ENCODE measurements at places on chromosomes 5 and 9. TPM values are rescaled to one million over a fixed set of nuclear protein-coding genes. Genes with fewer than 3 reads are reported as not detected.
A peak's percentile ranks its signal among the peaks of the same experiment; 100 is the strongest.

- H3K4me3 ChIP-seq, result no peak overlapping the region
- no peaks in the 10 kb centered on the region for H3K36me3 ChIP-seq
- H3K27me3 ChIP-seq, result no peaks in the 10 kb centered on the region
- H3K27ac ChIP-seq, result no peak overlapping the region
Measured at GRCh38 chr9:92507496-92507895, 25.2 kb upstream of the ASPN start.

DNA sequence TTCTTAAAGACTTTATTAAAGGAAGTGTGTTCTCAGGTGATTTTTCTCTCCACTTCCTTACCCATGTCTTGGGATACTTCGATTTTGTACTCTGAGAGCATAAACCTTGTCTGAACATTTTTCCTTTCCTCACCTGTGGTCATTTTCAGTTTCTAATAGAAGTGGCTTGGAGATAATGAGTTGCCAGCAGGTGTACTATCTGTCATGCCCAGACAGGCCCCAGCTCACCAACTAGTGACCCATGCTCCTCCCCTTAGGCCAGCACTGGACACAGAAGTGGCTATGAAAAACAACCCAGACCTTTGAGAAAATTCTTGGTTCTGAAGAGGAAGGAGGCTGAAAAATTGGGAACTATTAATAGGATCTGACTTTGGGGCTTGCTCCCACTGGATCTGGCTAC, 49.2 kb upstream of the SMIM32 start:
- H3K4me1 ChIP-seq, result no peaks in the 10 kb centered on the region
- H3K4me3 ChIP-seq, result no peak overlapping the region
- H3K27ac ChIP-seq, result no peak overlapping the region
- H3K36me3 ChIP-seq, result no peaks in the 10 kb centered on the region
- no peaks in the 10 kb centered on the region for H3K27me3 ChIP-seq

DNA sequence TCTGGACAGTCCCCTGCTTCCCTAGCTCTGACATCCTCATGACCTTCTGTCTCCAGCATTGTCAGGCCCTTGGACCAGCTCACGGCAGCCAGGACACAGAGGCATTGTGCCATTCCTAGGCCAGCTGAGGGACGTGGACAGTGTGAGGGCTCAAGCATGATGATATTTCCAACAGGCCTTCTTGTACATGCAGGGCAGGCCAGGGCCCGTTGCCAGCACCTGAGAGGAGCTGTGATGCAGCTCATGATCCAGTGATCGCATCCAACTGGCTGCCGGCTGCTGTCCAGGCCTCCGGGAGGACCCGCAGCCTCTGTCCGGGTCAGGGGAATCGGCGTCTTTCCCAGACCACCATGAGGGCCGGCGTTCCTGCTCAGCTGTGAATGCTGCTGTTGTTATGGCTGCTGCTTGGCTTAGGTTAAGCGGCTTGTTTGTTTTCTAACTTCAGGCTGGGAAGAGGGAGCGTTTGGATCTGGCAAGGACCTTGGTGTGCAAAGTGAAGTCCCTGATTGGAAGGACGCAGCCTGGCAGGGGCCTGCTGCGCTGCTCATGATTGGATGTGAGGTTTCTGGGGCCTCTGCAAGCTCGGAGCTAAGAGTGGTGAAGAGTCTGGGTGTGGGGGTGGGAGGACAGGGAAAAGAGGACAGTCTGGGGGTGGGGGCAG, 53.8 kb downstream of the PDZD2 start:
- no peak for DNase-seq
- H3K36me3 ChIP-seq, result no peaks in the 10 kb centered on the region
- no peak overlapping the region for H3K4me3 ChIP-seq

DNA sequence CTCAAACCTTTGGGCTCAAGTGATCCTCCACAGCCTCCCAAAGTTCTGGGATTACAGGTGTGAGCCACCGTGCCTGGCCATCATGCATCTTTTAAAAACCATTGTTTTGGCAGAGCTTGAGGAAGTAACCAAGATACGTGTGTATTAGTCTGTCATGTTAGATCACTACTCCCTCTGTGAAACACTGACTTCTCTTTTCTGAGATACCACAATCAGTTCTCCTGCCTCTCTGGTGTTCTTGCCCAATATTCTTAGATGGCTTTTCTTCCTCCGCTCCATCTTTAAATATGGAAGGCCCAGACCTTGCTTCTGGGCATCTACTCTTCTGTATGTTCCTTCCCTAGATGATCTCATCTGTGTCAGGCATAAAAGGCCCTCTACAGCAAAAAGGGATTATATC, 14.2 kb upstream of the CCNB1 start:
- no peaks in the 10 kb centered on the region for H3K27me3 ChIP-seq
- H3K36me3 ChIP-seq, result no peaks in the 10 kb centered on the region
- no peak for DNase-seq
- no peak overlapping the region for H3K27ac ChIP-seq
- no peaks in the 10 kb centered on the region for H3K4me1 ChIP-seq

DNA sequence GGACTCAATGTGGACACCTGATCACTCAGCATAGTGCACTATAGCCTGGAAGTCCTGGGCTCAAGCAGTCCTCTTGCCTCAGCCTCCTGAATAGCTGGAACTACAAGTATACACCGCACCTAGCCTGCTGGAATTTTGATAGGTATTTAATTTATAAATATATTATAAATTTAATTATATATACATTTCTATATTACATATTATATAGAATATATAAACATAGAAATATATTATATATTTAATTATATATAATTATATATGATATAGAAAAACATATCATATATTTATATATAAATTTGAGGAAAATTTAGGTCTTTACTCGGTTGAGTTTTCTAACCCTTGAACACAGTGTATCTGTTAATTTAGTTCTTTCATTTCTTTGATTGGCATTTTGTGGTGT, 15.2 kb upstream of the PSIP1 start:
- H3K27ac ChIP-seq, result no peak overlapping the region
- no peaks in the 10 kb centered on the region for H3K36me3 ChIP-seq
- DNase-seq, result no peak
- H3K4me1 ChIP-seq, result no peaks in the 10 kb centered on the region
- H3K27me3 ChIP-seq, result no peaks in the 10 kb centered on the region
- no peak overlapping the region for H3K4me3 ChIP-seq

DNA sequence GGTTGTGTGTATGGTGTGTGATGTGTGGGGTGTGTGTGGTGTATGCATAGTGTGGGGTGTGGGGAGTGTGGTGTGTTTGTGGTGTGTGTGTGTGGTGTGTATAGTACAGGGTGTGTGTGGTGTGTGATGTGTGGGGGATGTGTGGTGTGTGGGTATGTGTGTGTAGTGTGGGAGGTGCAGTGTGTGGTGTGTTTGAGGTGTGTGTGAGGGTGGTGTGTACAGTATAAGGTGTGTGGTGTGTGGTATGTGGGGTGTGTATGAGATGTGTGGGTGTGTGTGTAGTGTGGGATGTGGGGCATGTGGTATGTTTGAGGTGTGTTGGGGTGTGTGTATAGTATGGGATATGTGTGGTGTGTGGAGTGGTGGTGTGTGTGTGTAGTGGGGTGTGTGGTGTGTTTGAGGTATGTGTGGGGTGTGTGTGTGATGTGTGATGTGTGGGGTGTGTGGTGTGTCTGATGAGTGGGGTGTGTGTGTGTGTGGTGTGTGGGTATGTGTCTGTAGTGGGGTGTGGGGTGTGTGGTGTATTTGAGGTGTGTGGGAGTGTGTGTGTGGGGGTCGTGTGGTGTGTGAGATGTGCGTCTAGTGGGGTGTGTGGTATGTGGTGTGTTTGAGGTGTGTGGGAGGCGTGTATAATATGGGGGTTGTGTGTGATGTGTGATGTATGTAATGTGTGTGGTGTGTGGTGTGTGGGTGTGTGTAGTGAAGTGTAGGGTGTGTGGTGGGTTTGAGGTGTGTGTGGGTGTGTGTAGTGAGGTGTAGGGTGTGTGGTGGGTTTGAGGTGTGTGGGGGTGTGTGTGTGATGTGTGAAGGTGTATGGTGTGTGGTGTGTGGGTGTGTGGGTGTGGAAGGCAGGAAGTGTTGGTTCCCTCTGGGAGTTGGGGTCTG, 8.6 kb downstream of the ECSCR start:
- H3K4me3 ChIP-seq, result no peak overlapping the region
- peaks cover 59% of the 10 kb centered on the region for H3K4me1 ChIP-seq
- DNase-seq, result peak; percentile 66
- no peaks in the 10 kb centered on the region for H3K36me3 ChIP-seq

DNA sequence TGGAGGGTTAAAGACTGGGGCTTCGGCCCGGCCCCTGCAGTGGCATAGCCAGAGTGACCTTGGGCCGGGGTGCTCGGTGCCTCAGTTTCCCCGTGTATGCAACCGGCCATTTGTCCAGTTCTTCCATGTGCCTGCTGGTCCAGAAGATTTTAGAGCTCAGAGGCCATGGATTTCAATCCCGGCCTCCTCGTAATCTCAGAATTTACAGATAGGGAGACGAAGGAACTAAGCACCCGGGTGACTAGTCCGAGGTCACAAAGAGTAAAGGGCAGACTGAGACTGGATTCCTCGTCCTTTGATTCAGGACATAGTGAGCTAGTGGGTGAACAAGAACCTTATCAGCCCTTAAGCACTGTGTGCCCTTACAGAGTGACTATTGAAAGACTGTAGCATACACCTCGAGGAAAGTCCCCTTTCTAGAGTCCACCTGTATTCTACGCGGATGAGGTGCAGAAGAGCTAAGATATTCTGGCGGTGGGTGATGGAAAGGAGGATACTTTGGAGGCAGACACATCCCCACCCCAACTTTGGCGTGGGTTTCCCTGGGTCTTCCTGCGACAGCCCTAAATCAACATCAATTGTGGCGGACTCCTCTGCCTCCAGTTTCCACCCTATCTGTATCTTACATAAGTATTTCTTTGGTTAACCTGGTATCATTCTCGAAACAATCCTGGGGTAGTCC, 597 bp downstream of the SLC31A1 start:
- H3K4me3 ChIP-seq, result peak overlapping the region; percentile 96
- H3K4me1 ChIP-seq, result peaks cover 21% of the 10 kb centered on the region
- DNase-seq, result no peak
- H3K36me3 ChIP-seq, result no peaks in the 10 kb centered on the region

GRCh38 chr9:124793015-124793541, 16.1 kb downstream of the OLFML2A start:
- H3K4me1 ChIP-seq, result peaks cover 5% of the 10 kb centered on the region
- H3K36me3 ChIP-seq, result no peaks in the 10 kb centered on the region
- H3K27ac ChIP-seq, result no peak overlapping the region
- DNase-seq, result no peak

- H3K4me1 ChIP-seq, result no peaks in the 10 kb centered on the region
- H3K36me3 ChIP-seq, result no peaks in the 10 kb centered on the region
- H3K27ac ChIP-seq, result no peak overlapping the region
- H3K4me3 ChIP-seq, result no peak overlapping the region
- no peaks in the 10 kb centered on the region for H3K27me3 ChIP-seq
Measured at GRCh38 chr9:101232405-101232977, 152.3 kb downstream of the BAAT start.

DNA sequence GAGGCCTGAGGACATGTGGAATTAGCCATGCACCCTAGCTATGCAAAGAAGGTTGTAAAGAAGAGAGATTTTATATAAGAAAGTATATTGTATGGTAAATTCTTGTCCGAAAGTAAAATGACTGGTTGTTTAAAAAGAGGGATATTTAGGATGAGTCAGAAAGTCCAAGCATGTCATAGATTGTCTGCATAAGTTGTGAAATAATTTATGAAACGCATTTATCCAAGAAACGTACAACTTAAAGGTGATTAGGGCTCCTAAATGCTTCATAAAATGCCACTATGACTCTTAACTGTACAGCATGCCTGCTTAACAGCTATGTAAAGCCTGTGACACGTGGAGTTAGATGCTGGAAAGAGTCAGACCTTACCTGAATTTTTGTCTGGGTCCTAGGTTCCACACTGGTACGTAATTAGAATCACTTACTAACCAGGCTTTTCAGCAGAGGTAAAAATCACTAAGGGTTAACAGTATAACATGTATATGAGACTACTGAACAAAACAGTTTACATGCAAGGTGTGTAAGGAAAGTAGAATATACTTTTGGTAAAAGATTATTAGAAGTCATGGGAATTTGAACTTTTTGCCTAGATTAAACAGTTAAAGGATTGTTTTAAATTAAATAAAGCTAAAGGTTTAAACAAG, 37.0 kb upstream of the ARL15 start:
- no peaks in the 10 kb centered on the region for H3K27me3 ChIP-seq
- no peak for DNase-seq
- no peak overlapping the region for H3K4me3 ChIP-seq

GRCh38 chr9:134366223-134367031, 40.2 kb downstream of the RXRA start:
- peaks cover 24% of the 10 kb centered on the region for H3K4me1 ChIP-seq
- H3K27me3 ChIP-seq, result no peaks in the 10 kb centered on the region
- peak overlapping the region; percentile 34 for H3K27ac ChIP-seq
- no peak overlapping the region for H3K4me3 ChIP-seq

- no peak overlapping the region for H3K27ac ChIP-seq
- H3K4me1 ChIP-seq, result no peaks in the 10 kb centered on the region
- DNase-seq, result no peak
- H3K27me3 ChIP-seq, result no peaks in the 10 kb centered on the region
- H3K4me3 ChIP-seq, result no peak overlapping the region
Measured at GRCh38 chr9:126371007-126371870, 44.6 kb downstream of the MVB12B start.

GRCh38 chr9:37293664-37294524, 128.6 kb upstream of the GRHPR start:
- no peak for DNase-seq
- H3K27ac ChIP-seq, result peak overlapping the region; percentile 54
- no peaks in the 10 kb centered on the region for H3K36me3 ChIP-seq
- no peaks in the 10 kb centered on the region for H3K27me3 ChIP-seq

DNA sequence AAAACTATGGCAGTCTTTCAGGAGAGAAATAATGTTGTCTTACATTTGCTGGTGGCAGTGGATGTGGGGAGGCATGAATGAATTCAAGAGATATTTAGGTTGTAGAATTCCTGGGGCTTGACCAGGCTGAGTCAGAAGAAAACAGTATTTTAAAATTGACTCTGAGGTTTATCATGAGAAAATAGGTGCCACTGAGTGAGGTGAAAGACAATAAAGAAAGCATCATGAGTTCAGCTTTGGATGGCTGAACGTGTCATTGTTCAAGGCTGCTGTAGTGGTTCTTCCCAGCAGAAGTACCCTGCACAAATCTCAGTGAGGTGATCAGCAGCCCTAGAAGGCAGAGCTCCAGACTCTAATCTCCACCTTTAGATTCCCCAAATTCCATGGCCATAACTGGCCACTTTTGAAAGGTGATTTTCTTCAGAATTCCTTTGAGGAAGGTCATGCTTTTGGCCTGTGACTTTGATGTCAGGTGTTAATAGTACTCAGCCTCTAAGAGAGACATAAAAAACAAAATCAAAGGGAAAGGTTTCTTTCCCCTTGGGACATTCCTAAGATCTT, 395.4 kb downstream of the NTRK2 start:
- no peaks in the 10 kb centered on the region for H3K27me3 ChIP-seq
- H3K4me1 ChIP-seq, result no peaks in the 10 kb centered on the region
- no peaks in the 10 kb centered on the region for H3K36me3 ChIP-seq
- H3K27ac ChIP-seq, result no peak overlapping the region
- no peak overlapping the region for H3K4me3 ChIP-seq

GRCh38 chr5:72760259-72760658, 56.2 kb upstream of the TNPO1 start:
- DNase-seq, result no peak
- H3K27me3 ChIP-seq, result no peaks in the 10 kb centered on the region
- H3K36me3 ChIP-seq, result no peaks in the 10 kb centered on the region
- no peaks in the 10 kb centered on the region for H3K4me1 ChIP-seq
- H3K4me3 ChIP-seq, result no peak overlapping the region

- no peaks in the 10 kb centered on the region for H3K27me3 ChIP-seq
- peaks cover 16% of the 10 kb centered on the region for H3K4me1 ChIP-seq
- peak overlapping the region; percentile 64 for H3K27ac ChIP-seq
- peak overlapping the region; percentile 77 for H3K4me3 ChIP-seq
Measured at GRCh38 chr5:140690376-140690932, 716 bp downstream of the HARS1 start.

The SLC2A6 gene
- total RNA-seq, result 5.0 TPM

The TPPP gene
- 0.24 TPM for total RNA-seq

The ZNF483 gene
- total RNA-seq, result 5.7 TPM

The PRR7 gene
- total RNA-seq, result 21.6 TPM

The ENHO gene
- not detected for total RNA-seq
